Type B pancreatic cell (in vitro differentiated cells): ENCODE measurements at places on chromosomes 4 and X.
A peak's percentile ranks its signal among the peaks of the same experiment; 100 is the strongest.

DNA sequence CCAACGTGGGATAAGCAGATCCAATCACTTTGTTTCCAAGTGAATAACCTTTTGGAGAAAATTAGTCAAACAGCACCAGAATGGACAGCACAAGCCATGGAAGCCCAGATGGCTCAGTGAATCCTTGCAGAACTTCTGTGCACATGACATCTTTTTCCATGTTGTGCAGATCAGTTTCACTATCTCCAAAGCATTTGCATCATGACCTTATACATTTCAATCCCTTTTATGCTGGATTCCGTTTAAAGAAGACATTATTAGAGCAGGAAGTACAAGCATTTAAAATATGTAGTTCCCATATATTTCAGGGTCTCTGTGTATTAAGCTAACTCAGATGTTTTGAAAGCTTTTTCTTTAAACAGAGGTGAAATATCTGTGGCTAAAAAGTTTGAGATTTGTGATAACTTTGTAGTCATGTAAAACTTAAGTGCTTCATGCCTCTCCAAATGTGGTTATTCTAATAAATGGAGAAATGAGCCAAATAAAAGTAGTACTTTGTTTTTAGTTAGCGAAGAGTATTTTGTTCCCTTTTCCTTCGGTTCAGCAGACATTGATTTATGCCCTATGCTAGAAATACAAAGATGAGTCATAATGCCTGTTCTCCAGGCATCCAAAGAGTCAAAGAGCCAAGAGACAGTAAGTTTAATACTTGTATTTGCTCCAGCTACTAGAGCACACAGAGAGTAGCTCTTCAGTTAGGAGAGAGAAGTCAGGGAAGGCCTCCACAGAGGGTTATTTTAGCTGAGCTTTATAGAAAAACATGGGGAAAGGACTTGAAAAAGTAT is 39.0 kb downstream of the PLAC8 start:
- no peak for DNase-seq

- DNase-seq: no peak
These were observed 14.9 kb upstream of the ADD1 start for GRCh38 chr4:2828758-2829181.

DNA sequence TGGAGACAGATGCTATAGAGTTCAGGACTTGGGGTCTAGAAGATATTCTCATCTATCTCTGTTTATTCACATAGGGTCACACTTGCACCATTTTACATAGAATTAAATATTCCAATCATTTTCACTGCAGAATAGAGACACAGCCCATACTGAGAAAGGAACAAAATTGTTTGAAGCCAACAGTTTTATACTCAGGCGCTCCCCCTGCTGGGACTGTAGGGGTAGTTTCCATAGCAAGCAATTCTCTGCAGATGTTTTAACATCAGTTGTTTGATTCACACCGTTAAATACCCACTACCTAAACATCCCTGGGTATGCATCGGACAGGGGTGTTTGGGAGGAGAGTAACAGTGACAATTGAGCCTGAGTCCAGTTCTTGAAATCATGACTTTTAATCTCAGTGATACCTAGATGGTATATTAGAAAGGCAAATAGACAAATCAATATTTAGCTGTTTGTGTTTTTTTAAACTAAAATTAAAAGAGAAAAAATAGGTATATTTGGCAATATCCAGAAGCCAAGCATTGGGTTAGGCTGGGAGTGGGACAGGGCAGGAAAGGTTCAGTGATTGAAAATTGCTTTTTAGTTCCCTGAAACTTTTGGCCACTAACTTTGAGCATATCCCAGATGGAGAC is 33.8 kb downstream of the LONRF3 start:
- no peak for DNase-seq

- no peak for DNase-seq
These were observed 333.8 kb downstream of the ANK2 start for GRCh38 chr4:113383111-113383785.

DNA sequence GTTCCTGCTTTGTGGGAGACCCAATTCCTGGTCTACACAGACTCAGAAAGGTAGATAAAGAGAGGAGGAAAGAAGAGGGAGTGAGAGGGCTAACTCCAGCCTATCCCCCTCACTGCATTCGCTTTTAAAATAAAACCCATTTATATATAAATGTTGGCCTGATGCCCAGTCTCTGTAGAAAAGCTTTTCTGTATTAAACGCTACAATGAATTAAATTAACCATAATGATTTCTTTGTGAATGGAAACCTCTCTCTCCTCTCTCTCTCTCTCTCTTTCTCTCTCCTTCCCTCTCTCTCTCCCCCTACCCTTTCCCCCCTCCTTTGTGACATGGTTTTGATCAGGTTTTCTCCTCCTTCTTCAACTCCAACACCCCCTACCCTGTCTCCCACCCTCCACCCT is 34.8 kb downstream of the PJA1 start:
- no peak for DNase-seq

- DNase-seq: no peak
These were observed 98.3 kb upstream of the MAML3 start for GRCh38 chr4:140252141-140252741.

- DNase-seq: no peak
These were observed 428.2 kb downstream of the ADAM29 start for GRCh38 chr4:175346376-175346775.

GRCh38 chr4:25021216-25021615 is 9.5 kb downstream of the LGI2 start:
- DNase-seq: no peak

DNA sequence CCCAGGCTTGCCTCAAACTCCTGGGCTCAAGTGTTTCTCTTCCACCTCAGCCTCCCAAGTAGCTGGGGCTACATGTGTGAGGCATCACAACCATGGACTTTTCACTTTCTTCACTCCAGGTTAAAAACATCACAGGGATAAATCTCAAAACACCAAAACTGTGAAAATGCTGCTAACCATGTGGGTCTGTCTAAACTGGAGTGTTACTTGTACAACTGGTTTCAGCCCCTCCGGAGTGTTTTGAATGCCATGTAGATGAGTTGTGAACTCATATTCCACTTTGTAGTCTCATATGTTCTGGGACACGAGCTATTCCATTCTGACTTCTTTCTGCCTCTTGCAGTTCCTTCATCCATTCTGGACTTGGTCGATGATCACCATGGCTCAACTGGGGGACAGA is 43.0 kb downstream of the PDGFRA start:
- DNase-seq: no peak

GRCh38 chrX:69158166-69158980 is 6.9 kb downstream of the PJA1 start:
- peak; percentile 44 for DNase-seq

DNA sequence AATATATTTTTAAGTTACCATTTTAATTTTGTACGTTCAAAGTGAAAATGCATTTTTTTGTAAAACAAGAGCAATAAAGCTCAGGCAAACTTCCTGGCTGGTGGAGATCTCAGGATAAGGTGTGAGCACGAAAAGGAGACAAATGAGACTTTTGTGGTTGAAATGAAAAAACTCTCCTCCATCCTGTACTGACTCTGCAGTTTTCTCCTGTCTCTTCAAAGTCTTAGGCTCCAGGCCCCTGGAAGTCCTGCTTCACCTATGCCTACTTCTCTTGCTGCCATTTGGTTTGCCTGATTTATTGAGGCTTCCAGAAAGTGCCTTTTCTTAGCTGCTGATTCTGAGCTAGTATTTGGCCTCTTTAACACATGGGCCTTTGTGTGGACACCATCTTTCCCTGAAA is 77.7 kb downstream of the MAML3 start:
- no peak for DNase-seq

GRCh38 chr4:54255881-54256280 is 26.8 kb downstream of the PDGFRA start:
- no peak for DNase-seq

GRCh38 chr4:59553721-59554091 is 1646.4 kb upstream of the ADGRL3 start:
- DNase-seq: no peak

DNA sequence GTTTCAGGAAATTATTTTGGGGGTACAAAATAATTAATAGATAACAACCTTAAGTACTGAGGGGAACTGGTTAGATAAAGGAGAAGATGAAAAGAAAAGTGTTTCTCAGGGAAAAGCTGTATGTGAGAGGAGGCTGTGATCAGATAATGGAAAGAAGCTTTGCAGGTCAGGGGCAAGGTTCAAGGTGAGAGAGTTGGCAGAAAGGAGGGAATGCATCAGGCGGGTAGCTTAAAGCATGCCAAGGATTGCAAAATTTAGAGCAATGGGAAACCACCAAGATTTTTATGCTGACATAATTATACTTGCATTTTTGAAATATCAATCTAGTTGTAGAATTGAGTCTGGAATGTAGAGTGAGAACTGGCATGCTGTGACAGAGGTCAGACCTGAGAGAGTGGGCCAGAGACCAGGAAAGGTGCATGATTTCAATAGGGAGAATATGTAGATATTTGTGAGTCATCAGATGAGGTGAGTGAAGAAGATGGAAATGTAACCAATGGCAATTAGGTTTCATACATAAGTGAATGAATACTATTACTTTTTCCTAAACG is 508.7 kb downstream of the TRIML1 start:
- DNase-seq: no peak

DNA sequence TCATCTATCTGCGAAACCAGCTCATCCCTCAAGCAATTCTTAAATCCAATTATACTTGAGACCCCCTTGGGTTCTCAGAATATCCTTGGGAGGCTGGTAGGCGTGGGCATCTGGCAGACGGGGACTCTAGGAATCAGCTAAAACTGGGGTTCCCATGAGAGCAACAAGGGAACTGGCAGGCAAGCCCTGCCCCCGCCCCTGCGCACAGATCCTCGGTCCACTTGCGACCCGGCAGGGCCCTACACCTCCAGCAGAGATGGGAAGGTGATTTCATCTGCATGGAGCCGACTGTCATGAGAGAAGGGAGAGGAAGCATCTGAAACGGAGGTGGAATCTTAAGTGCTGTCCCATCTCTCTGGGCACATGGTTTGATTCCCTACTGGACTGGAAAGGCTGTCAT is 9.9 kb upstream of the C4orf50 start:
- DNase-seq: no peak

DNA sequence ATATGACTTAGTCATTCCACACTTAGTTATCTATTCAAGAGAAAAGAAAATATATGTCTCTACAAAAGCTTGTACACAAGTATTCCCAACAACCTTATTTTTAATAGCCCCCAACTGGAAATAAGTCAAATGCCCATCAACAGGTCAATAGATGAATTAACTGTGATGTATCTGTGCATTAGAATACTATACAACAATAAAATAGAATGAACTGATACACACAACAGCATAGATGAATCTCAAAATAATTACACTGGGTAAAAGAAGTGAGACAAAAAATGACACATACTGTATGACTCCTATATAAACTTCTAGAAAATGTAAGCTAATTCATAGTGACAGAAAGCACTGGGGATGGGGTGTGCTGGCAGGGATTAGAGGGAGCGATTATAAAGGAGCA is 354.1 kb upstream of the DIPK2B start:
- no peak for DNase-seq

DNA sequence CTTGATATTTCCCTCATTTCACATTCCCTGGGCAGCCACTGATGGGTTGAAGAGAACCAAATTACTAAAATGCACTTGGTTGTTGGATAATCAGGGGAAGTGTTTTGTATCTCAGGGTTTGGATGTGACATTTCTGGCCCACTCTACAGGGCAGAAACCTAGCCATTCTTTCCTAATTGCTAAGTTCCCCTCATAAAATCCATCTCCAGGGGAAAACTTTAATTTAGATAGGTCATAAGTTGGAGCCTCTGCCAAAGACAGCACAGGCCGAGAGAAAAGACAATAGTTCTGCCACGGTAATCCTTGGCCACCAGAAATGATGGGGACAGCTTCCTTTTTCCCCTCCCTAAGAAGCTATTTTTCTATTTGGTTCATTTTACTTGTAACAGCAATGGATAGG is 192.7 kb upstream of the C1QTNF7 start:
- no peak for DNase-seq

DNA sequence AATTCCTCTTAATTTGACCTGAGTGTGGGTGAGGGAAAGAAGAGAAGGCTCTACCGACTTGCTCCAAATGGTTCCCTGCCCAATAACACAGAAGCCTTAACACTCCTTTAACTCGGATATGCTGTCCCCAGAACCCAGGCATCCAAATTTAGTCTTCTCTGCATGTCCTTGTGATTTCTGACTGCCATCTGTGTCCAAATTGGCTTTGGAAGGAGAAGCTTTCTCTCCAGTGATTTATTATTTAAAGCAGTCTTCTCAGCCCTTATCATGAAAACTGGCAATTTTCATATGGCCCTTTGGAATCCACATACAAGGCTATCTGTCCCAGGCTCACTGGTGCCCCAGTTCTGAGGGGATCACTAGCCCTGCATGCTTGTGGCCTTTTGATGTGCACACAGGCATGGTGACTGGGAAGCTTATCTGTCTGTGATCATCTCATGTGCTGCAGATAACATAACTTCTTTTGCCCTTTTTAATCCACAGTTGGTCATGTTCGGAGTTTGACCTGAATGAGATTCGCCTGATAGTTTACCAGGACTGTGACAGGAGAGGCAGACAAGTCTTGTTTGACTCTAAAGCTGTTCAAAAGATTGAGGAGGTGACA is 56.7 kb downstream of the FNIP2 start:
- DNase-seq: no peak

- no peak for DNase-seq
These were observed 7.2 kb downstream of the GSTCD start for GRCh38 chr4:105715692-105716278.

- no peak for DNase-seq
These were observed 5.4 kb downstream of the UGT2B4 start for GRCh38 chr4:69490271-69490670.

DNA sequence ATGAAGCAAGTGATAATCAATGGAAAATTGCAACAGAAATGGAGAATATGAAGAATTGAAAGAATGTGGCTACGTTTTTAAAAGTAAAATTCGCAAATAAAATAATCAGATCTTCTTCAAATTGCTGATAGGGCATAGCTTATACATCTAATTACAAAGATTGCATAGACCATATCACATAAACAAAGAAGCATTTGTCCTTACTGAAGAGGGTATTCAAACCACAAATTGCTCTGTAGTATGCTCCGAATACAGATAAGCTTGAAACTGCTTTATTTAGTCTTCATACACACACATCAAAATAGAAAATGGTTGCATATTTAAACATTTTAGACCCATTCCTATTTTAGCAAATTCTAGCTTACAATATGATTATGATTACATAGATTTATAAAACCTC is 206.7 kb upstream of the SLIT2 start:
- DNase-seq: no peak

- no peak for DNase-seq
These were observed 5.1 kb upstream of the OCRL start for GRCh38 chrX:129534816-129535578.

DNA sequence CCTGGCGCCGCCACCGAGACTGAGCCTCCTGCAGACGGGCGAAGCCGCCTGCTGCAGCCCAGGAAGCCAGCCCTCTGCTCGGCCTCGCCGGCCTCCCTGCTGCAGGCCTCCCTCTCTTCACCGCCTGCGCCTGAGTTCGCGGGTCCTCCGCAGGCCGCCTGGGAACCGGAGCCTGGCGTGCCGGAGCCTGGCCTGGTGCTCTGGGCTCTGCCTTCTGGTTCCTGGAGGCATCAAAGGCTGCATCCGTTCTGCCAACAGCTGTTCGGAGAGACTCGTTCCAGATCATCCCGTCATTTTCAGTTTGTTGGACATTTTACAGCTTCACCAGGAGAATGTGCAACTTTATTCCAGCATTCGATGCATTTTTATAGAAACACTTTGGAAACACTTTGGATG is 178.0 kb downstream of the DCLK2 start:
- no peak for DNase-seq
